Breast epithelium (tissue), 4 donors: ENCODE measurements at places on chromosomes 11 and 22. TPM values are rescaled to one million over a fixed set of nuclear protein-coding genes. Genes with fewer than 3 reads are reported as not detected.

DNA sequence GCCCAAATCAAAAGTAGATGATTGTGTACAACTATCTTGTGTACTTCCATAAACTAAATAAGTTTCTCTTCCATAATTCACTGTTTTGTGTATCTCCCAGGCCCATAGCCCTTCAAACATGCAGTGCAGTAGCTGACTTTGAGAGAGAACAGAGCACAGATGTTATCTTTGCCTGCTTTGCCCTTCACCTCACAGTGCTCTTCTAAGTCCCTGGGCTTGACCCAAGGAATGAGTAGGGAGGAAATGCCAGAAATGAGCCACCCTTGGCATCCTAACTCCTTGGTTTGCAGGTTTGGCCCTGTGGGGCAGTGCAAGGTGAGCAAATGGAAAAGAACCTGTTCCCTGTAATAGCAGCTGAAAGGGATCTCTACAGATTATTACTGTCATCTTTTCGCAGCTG is 79.2 kb downstream of the STIM1 start:
- no peak overlapping the region for H3K4me3 ChIP-seq
- H3K36me3 ChIP-seq = no peaks in the 10 kb centered on the region
- peaks cover 19% of the 10 kb centered on the region for H3K4me1 ChIP-seq
- peak overlapping the region; percentile 16 for H3K27ac ChIP-seq

DNA sequence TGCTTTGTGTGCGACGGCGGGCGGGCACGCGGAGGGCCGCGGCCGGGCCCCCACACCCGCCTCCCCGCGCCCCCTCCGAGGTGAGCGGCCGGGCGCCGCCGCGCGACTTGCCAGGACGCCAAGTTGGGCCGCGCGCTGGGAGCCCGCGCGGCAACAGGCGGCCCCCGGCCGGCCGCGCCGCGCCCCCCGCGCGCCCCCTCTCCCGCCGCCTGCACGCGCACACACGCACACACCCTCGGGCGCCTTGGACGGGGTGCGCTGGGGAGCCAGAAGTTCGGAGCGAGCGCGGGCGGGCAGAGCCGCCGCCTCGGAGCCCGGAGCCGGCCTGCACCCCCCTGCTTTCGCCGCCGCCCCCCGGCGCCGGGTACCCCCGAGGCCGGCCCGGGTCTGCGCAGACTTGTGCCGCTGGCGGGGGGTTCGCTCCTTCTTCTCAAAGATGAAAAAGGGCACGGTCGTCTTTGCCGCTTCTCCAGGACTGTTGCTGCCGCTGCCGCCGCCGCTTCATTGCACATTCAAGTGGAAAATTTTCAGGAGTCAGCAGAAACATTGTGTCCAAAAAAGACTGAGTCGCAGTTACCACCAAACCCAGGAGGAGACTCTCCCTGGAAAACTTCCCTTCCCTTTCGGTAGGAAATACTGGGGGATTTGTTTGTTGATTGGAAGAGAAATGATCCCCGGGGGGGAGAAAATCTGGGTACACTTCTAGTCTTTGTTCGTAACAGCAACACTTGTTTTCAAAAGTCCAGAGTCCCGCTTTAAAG is 895 bp downstream of the TEAD1 start:
- H3K27me3 ChIP-seq = no peaks in the 10 kb centered on the region
- H3K27ac ChIP-seq = peak overlapping the region; percentile 98
- no peaks in the 10 kb centered on the region for H3K36me3 ChIP-seq
- no peaks in the 10 kb centered on the region for H3K4me1 ChIP-seq
- peak overlapping the region; percentile 60 for H3K4me3 ChIP-seq

DNA sequence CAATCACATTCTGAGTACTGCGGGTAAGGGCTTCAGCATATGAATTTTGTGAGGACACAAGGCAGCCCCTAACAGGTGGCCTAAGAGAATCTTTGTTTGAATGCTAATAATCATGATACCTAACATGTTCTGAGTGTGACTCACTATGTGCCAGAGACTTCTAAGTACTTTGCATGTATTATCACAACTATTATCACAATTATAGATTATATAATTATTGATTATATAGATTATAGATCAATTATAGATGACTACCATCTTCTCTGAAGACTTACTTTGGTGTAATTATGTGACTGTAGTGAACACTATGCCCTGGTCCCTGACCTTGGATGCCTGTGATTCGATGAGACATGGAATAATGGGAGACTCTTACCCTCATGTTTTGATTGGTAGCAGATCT is 62.6 kb downstream of the FLI1 start:
- no peak for DNase-seq
- H3K36me3 ChIP-seq = no peaks in the 10 kb centered on the region
- H3K4me1 ChIP-seq = no peaks in the 10 kb centered on the region
- H3K27ac ChIP-seq = no peak overlapping the region
- H3K4me3 ChIP-seq = no peak overlapping the region

- H3K4me1 ChIP-seq = no peaks in the 10 kb centered on the region
- H3K4me3 ChIP-seq = no peak overlapping the region
- DNase-seq = no peak
- no peaks in the 10 kb centered on the region for H3K27me3 ChIP-seq
- H3K36me3 ChIP-seq = peaks cover 17% of the 10 kb centered on the region
Measured at GRCh38 chr11:898143-898511, 12.5 kb downstream of the CHID1 start.

DNA sequence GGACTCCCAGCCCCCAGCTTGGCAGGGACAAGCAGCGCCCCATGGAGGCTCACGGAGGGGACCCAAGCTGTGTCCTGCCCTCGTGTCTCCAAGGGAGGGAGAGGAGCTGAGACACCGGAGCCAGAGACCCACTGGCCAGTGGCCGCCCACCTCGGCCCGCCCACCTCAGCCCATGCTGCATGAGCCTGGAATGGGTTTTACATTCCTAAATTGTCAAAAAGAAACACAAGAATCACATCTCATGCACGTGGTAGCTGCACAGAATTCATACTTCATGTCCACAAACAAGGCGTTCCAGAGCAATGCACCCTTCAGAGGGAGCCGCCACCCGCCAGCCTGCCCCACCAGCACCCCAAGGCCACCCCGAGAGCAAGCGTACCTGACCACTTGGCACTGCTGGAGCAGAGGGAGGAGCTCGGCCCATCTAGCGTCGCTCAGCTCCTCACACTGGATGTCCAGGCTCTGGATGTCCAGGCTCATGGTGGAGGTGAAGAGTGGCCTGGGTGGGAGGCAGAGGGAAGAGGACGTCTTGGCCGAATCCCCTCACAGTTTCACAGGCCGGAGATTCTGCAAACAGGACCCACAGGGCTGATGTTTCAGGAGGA is 5.3 kb downstream of the RNH1 start:
- DNase-seq = no peak
- H3K36me3 ChIP-seq = peaks cover 23% of the 10 kb centered on the region
- H3K4me3 ChIP-seq = no peak overlapping the region

The NXPE1 gene
- total RNA-seq = not detected
